ENCODE measurements at places on chromosomes 13 and 19. TPM values are rescaled to one million over a fixed set of nuclear protein-coding genes. Genes with fewer than 3 reads are reported as not detected.

Gene FAM32A
- 119 TPM for total RNA-seq

Gene SUGT1
- 25.1 TPM for total RNA-seq

Gene LYPD5
- total RNA-seq, result 0.22 TPM

Gene NDUFA13
- 231 TPM for total RNA-seq

Gene FGF22
- total RNA-seq, result not detected

Gene LILRA5
- total RNA-seq, result not detected

Gene EDNRB
- total RNA-seq, result 211 TPM

Gene MEIOSIN
- total RNA-seq, result not detected

Gene CABP5
- not detected for total RNA-seq
